IMR-90 (cell line): ENCODE measurements at places on chromosomes 3 and 15. TPM values are rescaled to one million over a fixed set of nuclear protein-coding genes. Genes with fewer than 3 reads are reported as not detected.
A peak's percentile ranks its signal among the peaks of the same experiment; 100 is the strongest.

DNA sequence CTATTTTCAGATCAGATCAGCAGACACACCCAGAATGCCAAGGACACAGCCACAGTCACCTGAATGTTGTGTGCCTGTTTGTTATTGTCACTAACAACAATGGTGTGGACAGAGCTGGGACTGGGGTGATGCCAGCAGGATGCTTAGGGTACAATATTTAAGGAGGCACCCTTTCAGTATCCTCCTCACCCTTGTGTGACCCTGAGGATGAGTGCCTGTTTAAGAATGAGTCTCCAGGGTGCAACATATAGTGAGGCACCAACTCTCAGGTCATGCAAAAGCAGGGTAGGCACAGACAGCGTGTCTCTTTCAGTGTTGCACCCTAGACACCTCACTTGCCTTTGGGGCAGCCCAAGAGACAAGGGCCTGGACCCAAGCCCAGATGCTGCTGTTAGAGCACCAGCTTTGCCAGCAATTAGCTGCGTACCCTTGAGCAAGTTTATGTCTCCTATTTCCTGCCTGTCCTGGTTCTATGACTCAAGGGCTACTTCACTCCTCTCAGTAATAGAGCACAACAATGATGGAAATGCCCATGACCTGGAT is 122.6 kb downstream of the AQP9 start:
- DNase-seq = peak; percentile 35

DNA sequence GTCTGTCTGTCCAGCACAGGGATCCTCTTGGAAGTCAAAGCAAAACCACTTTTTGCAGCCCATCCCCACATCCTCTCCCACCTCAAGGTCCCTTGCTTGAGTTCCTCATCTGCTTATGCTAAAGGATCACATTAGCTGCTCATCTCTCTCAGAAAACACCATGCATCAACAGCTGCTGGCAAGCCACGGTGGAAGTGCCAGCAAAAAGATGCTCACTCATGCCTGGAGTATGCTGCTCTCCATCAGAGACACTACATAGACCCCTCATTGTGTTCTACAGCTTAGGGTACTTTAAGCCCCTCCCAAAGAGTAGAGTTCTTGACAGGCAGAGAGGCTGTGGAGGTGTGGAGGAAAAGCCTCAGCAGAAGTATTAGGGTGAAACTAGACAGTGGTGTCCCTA is 94.6 kb upstream of the COL8A1 start:
- no peak for DNase-seq

- DNase-seq = no peak
These were observed 5.6 kb upstream of the NR1I2 start for GRCh38 chr3:119776304-119776703.

The COX5A gene
- 135 and 141 TPM in 2 replicates for polyA plus RNA-seq

- peak; percentile 20 for DNase-seq
These were observed 79.7 kb upstream of the CDIN1 start for GRCh38 chr15:36499412-36500389.

- no peak for DNase-seq
These were observed 55.7 kb upstream of the LMOD3 start for GRCh38 chr3:69178082-69178481.

DNA sequence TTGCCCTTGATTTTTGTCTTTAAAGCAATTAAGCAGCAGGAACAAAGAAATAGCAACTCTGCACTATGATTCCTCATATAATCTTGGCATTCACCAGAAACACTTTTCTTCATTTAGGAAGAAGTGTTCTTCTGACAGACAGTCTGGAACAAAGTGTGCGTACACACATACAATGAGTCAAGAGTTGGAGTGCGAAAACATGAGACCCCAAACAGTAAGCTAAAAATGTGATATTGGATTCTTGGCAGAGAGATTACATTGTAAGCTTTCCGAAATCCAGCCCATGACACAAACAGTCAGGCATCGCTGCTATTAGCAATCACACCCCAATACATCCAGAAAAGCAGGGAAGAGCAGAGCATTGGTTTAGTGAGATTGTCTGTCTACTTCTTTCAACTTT is 306.7 kb upstream of the TBC1D5 start:
- DNase-seq = no peak

The ABCF3 gene
- polyA plus RNA-seq = 58.3 and 59.2 TPM in 2 replicates

GRCh38 chr3:184133840-184134745 is 1.1 kb upstream of the EIF2B5 start:
- peak; percentile 78 for DNase-seq

DNA sequence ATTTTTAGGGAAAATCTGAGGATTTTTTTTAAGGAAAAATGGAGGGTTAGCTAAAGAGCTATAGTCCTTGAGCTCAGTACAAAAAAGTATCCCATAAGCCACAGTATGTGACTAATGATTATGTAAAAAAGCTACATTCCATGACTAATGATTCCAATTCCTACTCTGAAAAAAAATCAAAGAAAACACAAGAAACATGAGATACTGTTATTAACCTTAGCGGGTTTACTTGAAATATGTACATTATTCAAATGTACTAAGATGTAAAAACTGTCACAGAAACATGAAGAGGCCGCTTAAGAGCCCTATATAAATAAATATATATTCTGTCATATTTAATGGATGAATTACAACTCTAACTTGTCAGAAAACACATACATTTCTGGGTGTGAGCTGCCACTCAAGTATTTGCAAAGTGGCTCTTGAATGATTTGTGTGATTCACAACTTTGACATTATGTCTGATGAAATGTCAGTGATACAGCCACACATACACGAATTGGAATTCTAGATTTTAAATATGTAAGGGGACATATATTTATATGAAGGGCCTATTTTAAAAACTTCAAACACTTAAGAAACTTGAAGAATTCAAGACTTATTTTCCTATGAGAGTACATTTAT is 518.7 kb upstream of the SUCLG2 start:
- DNase-seq = no peak

The GOLGA6L7 gene
- polyA plus RNA-seq = not detected in 2 replicates

The TM4SF18 gene
- polyA plus RNA-seq = not detected in 2 replicates

The CD200R1L gene
- not detected in 2 replicates for polyA plus RNA-seq
